B cell (primary cell): ENCODE measurements at places on chromosomes 4 and X. TPM values are rescaled to one million over a fixed set of nuclear protein-coding genes. Genes with fewer than 3 reads are reported as not detected.

Gene COX18
- 12.7 and 14.4 TPM in 2 replicates for total RNA-seq

Gene RNF128
- total RNA-seq: not detected in 2 replicates

Gene TBC1D9
- 235 and 252 TPM in 2 replicates for total RNA-seq

Gene CRMP1
- 0.10 TPM in 1 of 2 replicates, not detected in the other for total RNA-seq

- H3K36me3 ChIP-seq: peaks cover 85% of the 10 kb centered on the region
- H3K27me3 ChIP-seq: no peaks in the 10 kb centered on the region
- DNase-seq: peak; percentile 39
- no peak overlapping the region for H3K4me3 ChIP-seq
- peaks cover 44% of the 10 kb centered on the region for H3K4me1 ChIP-seq
Observed at GRCh38 chr4:8235224-8235623, 34.3 kb upstream of the HTRA3 start.

Gene CLCN5
- total RNA-seq: 3.6 and 6.3 TPM in 2 replicates

DNA sequence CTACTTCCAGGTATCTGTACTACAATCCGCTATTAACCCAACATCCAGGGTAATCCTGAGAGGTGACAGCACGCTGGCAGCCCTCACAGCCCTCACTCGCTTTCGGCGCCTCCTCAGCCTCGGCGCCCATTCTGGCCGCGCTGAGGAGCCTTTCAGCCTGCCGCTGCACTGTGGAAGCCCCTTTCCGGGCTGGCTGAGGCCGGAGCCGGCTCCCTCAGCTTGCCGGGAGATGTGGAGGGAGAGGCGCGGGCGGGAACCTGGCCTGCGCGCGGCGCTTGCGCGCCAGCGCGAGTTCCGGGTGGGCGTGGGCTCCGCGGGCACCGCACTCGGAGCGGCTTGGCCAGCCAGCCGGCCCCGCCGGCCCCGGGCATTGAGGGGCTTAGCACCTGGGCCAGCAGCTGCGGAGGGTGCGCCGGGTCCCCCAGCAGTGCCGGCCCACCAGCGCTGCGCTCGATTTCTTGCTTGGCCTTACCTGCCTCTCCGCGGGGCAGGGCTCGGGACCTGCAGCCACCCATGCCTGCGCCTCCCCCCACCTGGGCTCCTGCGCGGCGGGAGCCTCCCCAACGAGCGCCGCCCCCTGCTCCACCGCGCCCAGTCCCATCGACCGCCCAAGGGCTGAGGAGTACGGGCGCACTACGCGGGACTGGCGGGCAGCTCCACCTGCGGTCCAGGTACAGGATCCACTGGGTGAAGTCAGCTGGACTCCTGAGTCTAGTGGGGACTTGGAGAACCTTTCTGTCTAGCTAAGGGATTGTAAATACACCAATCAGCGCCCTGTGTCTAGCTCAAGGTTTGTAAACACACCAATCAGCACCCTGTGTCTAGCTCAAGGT, 87.3 kb downstream of the PRSS12 start:
- no peak for DNase-seq
- no peaks in the 10 kb centered on the region for H3K4me1 ChIP-seq
- no peaks in the 10 kb centered on the region for H3K36me3 ChIP-seq
- H3K4me3 ChIP-seq: peak overlapping the region; percentile 48
- H3K27me3 ChIP-seq: no peaks in the 10 kb centered on the region

- no peaks in the 10 kb centered on the region for H3K36me3 ChIP-seq
- no peak for DNase-seq
- H3K27ac ChIP-seq: no peak overlapping the region
- H3K4me3 ChIP-seq: no peak overlapping the region
- no peaks in the 10 kb centered on the region for H3K27me3 ChIP-seq
- no peaks in the 10 kb centered on the region for H3K4me1 ChIP-seq
Observed at GRCh38 chrX:131047180-131047579, 11.0 kb upstream of the ARHGAP36 start.

Gene SRPK3
- not detected in 2 replicates for total RNA-seq

DNA sequence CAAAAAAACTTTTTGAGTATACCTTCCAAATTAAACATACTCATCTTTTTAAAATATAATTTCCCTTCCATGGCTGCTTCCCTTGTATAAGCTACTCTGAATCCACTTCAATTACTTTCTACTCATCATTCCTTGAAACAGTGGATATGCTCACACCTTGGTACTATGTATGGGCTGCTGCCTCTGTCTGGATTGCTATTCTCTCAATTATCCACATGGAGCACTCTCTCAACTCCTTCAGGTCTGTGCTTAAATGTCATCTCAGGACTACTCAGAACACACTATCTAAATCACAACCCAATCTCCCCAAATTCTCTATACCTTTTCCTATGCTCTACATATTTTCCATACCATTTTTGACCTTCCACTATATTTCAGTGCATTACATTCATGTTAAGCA, 898.9 kb upstream of the EPHA5 start:
- no peak overlapping the region for H3K27ac ChIP-seq
- DNase-seq: no peak
- no peaks in the 10 kb centered on the region for H3K36me3 ChIP-seq
- no peak overlapping the region for H3K4me3 ChIP-seq

GRCh38 chr4:14641871-14642270, 360.4 kb upstream of the CPEB2 start:
- H3K27ac ChIP-seq: no peak overlapping the region
- H3K4me1 ChIP-seq: no peaks in the 10 kb centered on the region
- DNase-seq: no peak
- no peak overlapping the region for H3K4me3 ChIP-seq

Gene SPACA5
- not detected in 2 replicates for total RNA-seq

Gene SUPT20HL2
- total RNA-seq: not detected in 2 replicates

DNA sequence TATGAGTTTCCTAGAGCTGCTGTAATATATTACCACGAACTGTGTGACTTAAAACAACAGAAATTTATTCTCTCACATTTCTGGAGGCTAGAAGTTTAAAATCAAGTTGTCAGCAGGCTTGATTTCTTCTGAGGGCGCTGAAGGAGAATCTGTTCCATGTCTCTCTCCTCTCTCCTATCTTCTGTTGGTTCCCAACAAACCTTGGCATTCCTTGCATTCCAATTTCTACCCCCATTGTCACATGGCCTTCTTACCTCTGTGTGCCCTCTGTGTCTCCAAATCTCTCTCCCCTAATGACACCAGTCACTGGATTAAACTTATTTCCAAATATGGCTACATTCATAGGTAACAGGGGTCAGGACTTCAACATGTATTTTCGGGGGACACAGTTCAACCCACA, 672.7 kb downstream of the RPA4 start:
- H3K27me3 ChIP-seq: no peaks in the 10 kb centered on the region
- no peaks in the 10 kb centered on the region for H3K4me1 ChIP-seq
- DNase-seq: no peak
- H3K27ac ChIP-seq: no peak overlapping the region

- no peaks in the 10 kb centered on the region for H3K27me3 ChIP-seq
- no peak overlapping the region for H3K27ac ChIP-seq
- H3K4me1 ChIP-seq: no peaks in the 10 kb centered on the region
- H3K36me3 ChIP-seq: no peaks in the 10 kb centered on the region
Observed at GRCh38 chr4:92120810-92121498, 182.8 kb upstream of the GRID2 start.

- H3K4me3 ChIP-seq: no peak overlapping the region
- H3K36me3 ChIP-seq: no peaks in the 10 kb centered on the region
- H3K27ac ChIP-seq: no peak overlapping the region
- H3K4me1 ChIP-seq: no peaks in the 10 kb centered on the region
- no peak for DNase-seq
Observed at GRCh38 chr4:141971869-141972268, 335.5 kb downstream of the IL15 start.

- DNase-seq: no peak
- H3K27me3 ChIP-seq: no peaks in the 10 kb centered on the region
- no peak overlapping the region for H3K4me3 ChIP-seq
- no peak overlapping the region for H3K27ac ChIP-seq
Observed at GRCh38 chr4:137310593-137311490, 221.5 kb downstream of the PCDH18 start.

Gene STOX2
- not detected in 2 replicates for total RNA-seq

Gene FATE1
- total RNA-seq: not detected in 2 replicates

Gene CSAG3
- total RNA-seq: not detected in 2 replicates

DNA sequence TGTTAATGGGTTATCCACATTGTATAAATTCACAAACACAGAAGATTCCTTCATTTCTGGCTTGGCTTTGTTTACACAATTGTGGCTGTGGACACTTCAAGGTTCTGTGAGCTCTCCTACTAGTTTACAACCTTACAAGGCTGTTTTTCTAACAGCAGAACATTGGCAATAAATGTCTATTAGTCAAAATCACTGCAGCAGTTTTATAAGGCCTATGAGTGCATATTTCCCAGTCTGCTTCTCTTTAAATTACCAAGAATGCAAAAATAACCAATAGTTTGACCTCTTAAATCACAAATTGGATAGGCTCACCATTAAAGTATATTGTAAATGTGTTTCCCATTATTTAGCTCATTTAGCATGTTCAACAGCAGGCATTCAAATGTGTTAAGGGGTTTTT, 239.2 kb downstream of the DKK2 start:
- H3K4me1 ChIP-seq: no peaks in the 10 kb centered on the region
- H3K36me3 ChIP-seq: no peaks in the 10 kb centered on the region
- H3K4me3 ChIP-seq: no peak overlapping the region
- DNase-seq: no peak
- no peaks in the 10 kb centered on the region for H3K27me3 ChIP-seq
- H3K27ac ChIP-seq: no peak overlapping the region

Gene ART3
- not detected in 2 replicates for total RNA-seq

Gene ABLIM2
- 68.3 and 79.0 TPM in 2 replicates for total RNA-seq

Gene PASD1
- total RNA-seq: not detected in 2 replicates

DNA sequence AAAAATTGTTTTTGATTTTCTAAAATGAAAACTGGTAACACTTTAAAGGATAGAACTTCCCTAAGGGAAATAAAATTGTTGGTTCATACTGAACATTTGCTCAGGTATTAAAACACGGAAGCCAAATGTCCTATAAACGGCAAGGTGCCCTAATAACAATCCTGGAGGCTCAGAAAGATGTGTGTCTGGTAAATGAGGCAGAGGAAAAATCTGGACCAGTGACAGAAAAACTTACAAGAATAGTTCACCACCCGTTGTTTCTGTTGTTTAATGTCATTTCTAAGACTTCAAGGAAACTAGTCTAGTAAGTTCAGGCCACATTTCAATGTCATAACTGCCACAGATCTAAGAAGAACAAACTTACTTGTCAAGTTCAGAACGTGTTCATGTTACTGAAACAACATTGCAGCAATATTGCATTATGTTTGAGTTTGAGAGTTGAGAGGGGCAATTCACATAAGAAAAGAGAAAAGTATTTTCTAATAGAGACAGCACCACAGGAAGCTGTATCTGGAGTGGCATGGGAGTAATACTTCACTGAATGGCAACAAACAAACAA, 476.6 kb downstream of the GRXCR1 start:
- no peak for DNase-seq
- H3K4me1 ChIP-seq: no peaks in the 10 kb centered on the region
- H3K4me3 ChIP-seq: no peak overlapping the region

GRCh38 chrX:39456894-39457604, 640.7 kb downstream of the BCOR start:
- no peaks in the 10 kb centered on the region for H3K4me1 ChIP-seq
- no peak overlapping the region for H3K27ac ChIP-seq
- no peak for DNase-seq
- no peaks in the 10 kb centered on the region for H3K36me3 ChIP-seq

DNA sequence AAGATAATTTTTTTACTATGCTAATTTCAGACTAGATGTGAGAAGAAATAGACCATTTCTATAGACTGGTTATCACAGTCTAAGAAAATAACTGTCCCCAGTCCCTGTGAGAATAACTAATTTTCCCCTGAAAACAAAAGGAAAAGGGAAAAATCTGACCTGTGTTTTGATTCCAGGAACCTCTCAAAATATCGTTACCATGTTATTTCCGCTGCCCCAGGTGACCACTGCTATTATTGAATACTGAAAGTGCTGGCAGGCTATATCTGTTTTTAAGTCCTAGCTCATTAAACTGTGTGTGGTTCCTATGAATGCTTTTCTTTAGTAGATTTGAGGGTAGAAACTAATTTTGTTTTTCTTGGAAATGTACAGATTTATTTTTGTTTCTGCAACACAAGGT, 83.6 kb downstream of the GAB1 start:
- H3K36me3 ChIP-seq: peaks cover 3% of the 10 kb centered on the region
- peaks cover 20% of the 10 kb centered on the region for H3K4me1 ChIP-seq
- H3K4me3 ChIP-seq: no peak overlapping the region
- H3K27me3 ChIP-seq: no peaks in the 10 kb centered on the region
- peak overlapping the region; percentile 15 for H3K27ac ChIP-seq
- no peak for DNase-seq
